ENCODE measurements at places on chromosomes 5 and 9. TPM values are rescaled to one million over a fixed set of nuclear protein-coding genes. Genes with fewer than 3 reads are reported as not detected.

IGFBPL1 gene
- 372 TPM for polyA plus RNA-seq

TIMD4 gene
- polyA plus RNA-seq = not detected

FOXE1 gene
- polyA plus RNA-seq = 0.14 TPM

ZNF483 gene
- 2.9 TPM for polyA plus RNA-seq

PCDHB11 gene
- polyA plus RNA-seq = 3.7 TPM

FOXD4L6 gene
- polyA plus RNA-seq = 2.3 TPM

IL12B gene
- polyA plus RNA-seq = not detected

ARSI gene
- not detected for polyA plus RNA-seq

TPPP gene
- polyA plus RNA-seq = 9.9 TPM

C5orf52 gene
- not detected for polyA plus RNA-seq

PCYOX1L gene
- polyA plus RNA-seq = 19.5 TPM

SLC23A1 gene
- not detected for polyA plus RNA-seq

RMI1 gene
- 12.9 TPM for polyA plus RNA-seq

OR13C8 gene
- not detected for polyA plus RNA-seq

MAML1 gene
- 8.4 TPM for polyA plus RNA-seq

CDX1 gene
- polyA plus RNA-seq = not detected

SLC6A18 gene
- polyA plus RNA-seq = not detected

CAST gene
- polyA plus RNA-seq = 8.4 TPM

IL17B gene
- not detected for polyA plus RNA-seq

RLN1 gene
- not detected for polyA plus RNA-seq

OR13C9 gene
- not detected for polyA plus RNA-seq

PPP2R2B gene
- polyA plus RNA-seq = 250 TPM

TLE1 gene
- 93.0 TPM for polyA plus RNA-seq

PCDHA1 gene
- not detected for polyA plus RNA-seq

MTAP gene
- 7.7 TPM for polyA plus RNA-seq

RALGPS1 gene
- 38.9 TPM for polyA plus RNA-seq

RASEF gene
- polyA plus RNA-seq = 0.12 TPM

CDKN2B-AS1 gene
- polyA plus RNA-seq = not detected

ARID3C gene
- 2.8 TPM for polyA plus RNA-seq

ACTBL2 gene
- polyA plus RNA-seq = not detected

FREM1 gene
- polyA plus RNA-seq = 2.6 TPM

OR1J2 gene
- polyA plus RNA-seq = not detected

PRELID2 gene
- polyA plus RNA-seq = 0.16 TPM
